ENCODE measurements at places on chromosomes 2 and 18.
A peak's percentile ranks its signal among the peaks of the same experiment; 100 is the strongest.

GRCh38 chr2:28294451-28294850 is 98.2 kb upstream of the FOSL2 start:
- DNase-seq: no peak

DNA sequence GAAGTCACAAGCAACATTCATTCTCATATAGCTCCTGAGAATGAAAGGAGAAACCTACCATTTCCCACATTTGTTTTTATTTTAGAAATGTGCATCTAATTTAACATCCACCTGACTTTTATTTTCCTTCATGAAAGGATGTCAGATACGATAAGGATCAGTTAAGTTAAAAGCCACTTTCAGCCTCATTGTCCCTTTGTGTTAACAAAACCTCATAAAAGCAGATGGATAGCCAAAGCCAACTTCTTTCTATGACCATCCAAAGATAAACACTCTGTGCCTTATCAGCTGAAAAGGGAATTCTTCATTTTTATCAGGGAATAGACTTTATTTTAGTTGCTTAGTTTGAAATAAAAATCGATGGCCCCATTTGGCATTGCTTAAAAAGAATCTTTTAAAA is 25.7 kb upstream of the RIT2 start:
- no peak for DNase-seq

- no peak for DNase-seq
Measured at GRCh38 chr2:236731767-236732580, 162.3 kb downstream of the ACKR3 start.

- DNase-seq: no peak
Measured at GRCh38 chr18:65547046-65547445, 203.8 kb upstream of the CDH7 start.

DNA sequence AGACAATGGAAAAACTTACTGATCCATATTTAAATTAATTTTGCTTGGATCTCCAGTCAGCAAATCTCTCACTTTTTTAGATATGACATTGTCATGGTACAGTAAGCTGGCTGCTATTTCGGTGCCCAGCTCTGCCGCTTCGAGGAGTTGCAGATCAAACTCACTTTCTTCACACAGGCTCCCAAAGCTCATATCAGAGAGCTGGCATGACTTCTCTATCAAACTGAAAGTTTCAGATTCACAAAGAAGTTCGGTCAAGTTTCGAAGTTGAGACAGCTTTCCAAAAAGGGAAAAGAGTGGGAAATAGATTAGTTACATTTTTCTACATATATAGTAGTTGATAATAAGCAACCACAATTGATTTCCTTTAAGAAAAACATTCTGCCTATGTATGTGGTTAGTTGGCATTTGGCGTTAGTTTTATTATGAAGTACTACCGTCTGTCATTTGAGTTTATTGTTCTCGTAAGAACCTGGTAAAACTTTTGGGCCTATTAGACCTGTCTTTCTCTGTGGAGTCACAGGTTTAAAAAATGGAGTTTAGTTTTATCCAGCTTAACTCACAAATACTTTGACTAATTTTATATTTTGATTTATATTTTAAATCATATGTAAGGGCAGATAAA is 118.8 kb downstream of the ABCA12 start:
- DNase-seq: no peak

DNA sequence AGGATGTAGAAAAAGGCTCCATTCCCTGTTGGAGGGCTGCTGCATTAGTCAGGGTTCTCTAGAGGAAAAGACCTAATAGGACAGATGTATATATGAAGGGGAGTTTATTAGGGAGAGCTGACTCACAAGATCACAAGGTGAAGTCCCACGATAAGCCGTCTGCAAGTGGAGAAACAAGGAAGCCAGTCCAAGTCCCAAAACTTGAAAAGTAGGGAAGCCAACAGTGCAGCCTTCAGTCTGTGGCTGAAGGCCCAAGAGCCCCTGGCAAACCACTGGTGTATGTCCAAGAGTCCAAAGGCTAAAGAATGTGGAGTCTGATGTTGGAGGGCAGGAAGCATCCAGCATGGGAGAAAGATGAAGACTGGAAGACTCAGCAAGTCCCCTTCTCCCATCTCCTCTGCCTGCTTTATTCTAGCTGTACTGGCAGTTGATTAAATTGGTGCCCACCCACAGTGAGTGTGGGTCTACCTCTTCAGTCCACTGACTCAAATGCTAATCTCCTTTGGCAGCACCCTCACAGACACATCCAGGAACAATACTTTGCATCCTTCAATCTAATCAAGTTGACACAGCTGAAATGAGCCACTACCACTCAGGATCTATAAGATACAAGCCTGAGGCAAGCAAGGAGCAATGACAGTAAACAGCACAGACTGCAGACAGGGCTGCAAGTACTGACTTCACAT is 30.0 kb upstream of the ATG16L1 start:
- DNase-seq: no peak

- no peak for DNase-seq
Measured at GRCh38 chr18:63534615-63535014, 7.6 kb upstream of the SERPINB12 start.

DNA sequence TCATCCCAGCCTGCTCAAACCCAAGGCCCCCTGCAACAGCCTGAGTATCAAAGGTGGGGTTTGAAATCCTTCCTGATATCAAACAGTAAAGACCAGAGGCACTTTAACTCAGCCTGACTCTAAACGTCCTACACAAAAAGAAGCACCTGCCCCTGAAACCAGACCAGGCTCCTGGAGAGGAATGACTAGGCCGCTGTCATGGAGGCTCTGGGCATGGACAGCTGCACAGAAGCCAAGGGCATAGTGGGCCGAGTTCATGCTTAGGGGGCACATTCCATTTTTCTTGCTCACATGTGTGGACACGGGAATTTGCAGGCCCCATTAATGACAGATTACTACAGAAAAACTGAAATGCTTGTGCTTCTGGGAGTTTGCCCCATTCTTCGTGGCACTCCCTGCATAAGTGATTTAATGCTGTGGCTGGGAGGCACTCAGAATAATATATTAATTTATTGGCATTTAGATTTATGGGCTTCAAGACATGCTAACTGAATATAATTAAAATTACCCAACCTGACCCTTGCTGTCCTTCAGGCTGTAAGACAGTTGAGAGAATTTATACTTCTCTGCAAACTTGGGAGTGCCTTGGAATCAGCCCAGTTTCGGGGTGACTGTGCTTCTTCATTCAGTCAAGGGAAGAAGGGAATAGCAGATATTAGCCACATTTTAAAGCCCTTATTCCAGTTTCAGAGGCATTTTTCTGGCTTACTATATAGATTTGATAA is 105.5 kb downstream of the GYPC start:
- DNase-seq: no peak

GRCh38 chr2:120678251-120678650 is 57.4 kb upstream of the GLI2 start:
- DNase-seq: no peak

DNA sequence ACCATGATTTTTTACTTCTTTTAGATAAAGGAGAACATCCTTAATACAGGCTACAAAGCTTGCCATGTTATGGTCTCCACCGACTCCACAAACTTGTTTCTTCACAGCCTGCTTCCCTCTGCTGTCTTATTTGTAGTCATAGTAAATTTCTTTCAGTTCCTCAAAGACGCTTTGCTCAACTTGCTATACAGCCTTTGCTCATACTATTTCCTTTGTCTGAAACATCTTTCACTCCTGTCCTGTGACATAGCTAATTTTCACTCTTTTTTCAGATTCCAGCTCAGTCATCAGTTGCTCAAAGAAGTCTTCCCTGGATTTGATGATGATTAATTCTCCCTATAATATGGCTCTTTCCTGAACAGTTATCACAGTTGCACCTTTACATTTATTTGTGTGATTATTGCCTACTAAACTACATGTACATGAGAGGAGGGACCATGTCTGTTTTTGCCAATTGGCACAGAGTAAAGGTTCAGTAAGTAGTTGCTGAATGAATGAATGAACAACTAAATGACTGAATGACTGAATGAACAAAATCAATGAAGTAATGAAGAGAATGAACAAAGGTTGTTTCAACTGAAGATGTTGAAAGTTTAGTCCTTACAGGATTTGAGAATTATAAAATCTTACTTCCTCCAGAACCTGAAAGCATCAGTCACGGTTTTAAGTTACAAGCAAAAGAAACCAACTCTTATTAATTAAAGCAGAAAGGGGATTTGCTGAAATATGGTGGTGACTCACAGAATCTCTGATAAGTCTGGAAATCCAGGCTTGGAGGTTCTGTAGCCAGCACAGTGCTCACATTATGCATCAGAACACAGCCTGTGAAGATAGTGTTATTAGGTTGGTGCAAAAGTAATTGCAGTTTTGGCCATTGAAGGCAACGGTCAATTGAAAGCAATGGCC is 186.4 kb upstream of the FAM98A start:
- DNase-seq: no peak

DNA sequence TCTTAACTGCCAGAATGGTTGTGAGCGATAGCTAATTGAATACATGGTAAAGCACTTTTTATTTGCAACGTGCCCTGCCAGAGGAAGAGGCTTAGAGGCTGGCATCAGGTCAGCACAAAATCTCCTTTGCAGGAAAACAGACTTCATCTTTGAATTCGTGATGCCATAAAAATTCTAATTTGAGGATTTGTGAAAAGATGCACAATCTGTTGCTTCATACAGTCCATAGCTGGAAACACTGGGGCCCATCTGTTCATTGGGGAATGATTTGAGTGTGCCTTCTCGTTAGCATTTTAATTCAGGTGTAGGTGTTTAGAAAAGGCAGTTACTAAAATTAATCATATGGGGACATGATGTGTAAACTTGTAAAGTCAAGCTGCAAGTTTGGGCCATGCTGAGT is 876.0 kb downstream of the SLC4A3 start:
- no peak for DNase-seq

DNA sequence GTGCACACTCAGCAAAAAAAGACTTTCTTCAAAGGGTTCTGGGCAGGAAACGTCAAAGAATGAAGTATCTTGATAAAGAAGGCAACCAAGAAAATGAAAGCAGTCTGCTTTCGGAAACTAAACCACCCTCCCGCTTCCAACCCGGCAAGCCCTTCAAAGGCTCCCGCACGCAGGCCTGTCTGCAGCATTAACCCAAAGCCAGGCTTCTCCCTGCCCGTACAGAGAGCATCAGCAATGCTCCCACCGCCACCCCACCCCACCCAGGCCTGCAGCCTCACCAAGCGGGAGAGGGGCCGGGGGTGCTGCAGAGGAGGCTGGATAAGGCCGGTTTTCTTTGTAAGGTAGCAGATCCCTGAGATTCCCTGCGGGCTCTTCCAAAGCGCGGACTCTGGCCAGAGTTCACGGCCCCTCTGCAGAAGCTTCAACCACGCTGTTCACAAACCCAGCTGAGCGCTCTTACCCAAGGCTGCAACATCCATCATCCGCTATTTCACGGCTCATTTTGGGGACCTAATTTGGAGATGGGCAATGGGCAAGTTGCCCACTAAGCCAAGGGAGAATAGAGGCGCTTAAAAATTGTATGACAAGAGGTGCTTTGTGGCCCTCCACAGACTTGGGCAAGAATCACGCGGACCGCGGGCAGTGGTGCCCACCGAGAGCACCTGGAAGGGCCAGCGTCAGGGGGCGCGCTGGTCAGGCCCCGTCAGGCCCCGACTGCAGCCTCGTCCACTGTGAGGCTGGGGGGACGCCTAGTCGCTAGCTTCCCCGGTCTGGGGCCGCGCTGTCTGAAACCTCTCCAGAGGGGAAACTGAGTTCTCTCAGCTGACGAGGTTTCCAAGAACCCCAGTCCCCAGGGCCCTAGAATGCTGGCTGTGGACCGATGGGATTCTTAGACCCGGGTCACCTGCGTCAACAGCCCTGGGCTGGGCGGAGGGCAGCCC is 225.4 kb upstream of the ID2 start:
- DNase-seq: no peak

- no peak for DNase-seq
Measured at GRCh38 chr2:34602262-34602661, 1003.2 kb upstream of the FAM98A start.

- no peak for DNase-seq
Measured at GRCh38 chr2:75375646-75376582, 176.6 kb upstream of the TACR1 start.

DNA sequence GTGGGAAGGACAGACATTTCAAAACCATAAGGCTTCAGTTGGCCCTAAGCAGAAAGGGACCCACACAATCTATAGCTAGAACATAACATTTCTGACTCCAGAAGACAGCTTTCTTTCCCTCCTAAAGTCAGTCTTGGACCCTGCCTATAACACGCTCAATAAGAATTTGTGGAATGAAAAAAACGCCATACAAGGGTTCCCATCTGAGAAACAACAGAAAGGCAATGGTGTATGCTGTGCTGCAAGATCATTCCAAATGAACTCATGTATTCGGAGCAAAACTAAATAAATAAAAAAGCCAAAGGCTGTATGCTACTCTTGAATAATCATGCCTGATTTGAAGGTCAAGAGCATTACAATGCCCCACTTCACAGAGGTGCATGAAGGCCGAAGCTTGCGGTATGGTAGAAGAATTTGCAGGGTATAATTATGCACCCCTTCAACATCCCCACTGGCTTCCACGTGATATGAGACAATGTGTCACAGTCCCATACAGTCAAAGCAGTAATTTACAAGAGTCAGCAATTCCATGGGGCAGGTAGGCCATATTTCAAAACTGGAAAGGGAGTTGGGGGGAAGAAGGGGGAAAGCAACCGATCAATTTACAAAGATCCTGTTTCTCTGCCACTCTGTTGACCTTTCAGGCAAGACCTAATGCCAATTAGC is 61.4 kb upstream of the SLC14A2 start:
- no peak for DNase-seq

DNA sequence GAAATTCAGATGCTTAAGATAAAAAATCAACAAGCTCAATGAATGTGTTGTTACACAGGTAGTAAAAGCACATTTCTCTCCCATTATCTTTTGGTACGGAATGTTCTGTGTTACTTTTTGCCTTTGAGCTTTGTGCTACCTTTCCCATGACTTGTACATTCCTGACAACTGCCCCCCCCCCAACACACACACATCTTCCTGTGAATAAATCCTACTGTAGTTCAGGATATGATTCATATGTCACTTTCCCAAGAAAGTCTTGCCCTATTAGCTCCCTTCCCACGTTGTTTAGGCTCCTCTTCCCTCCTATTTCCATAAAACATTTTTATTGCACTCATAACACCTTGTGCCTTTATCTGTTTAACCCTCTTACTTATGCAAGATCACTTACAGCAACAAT is 442.6 kb upstream of the LRATD1 start:
- DNase-seq: peak; percentile 51

DNA sequence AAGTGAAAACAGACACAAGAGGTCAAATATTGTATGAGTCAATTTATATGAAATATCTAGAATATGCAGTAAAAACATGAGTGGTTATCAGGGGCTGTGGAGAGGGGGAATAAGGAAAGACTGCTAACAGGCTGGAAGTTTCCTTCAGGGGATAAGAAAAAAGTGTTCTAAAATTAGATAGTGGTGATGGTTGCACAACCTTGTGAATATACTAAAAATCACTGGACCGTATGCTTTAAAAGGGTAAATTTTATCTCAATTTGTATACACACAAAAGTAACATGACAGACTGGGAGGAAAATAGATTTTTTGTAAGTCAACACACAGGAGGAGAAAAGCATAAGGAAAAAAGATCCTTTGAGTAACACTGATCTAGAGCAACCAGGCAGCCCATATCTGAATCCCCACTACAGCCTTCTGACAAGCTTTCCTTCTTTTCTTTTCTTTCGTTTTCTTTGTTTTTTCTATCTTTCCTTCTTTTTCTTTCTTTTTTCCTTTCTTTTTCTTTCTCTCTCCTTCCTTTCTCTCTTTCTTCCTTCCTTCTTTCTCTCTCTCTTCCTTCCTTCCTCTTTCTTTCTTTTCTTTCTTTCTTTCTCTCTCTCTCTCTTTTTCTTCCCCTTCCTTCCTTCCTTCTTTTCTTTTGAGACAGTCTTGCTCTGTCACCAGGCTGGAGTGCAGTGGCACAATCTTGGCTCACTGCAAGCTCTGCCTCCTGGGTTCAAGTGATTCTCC is 95.4 kb downstream of the AAK1 start:
- DNase-seq: no peak

- DNase-seq: peak; percentile 77
Measured at GRCh38 chr2:118049816-118050140, 35.9 kb upstream of the CCDC93 start.

Measured in SW480 (cell line).